ENCODE measurements at places on chromosomes 7 and 10.

GRCh38 chr10:120691625-120692024 is 159.5 kb upstream of the WDR11 start:
- no peak for DNase-seq

DNA sequence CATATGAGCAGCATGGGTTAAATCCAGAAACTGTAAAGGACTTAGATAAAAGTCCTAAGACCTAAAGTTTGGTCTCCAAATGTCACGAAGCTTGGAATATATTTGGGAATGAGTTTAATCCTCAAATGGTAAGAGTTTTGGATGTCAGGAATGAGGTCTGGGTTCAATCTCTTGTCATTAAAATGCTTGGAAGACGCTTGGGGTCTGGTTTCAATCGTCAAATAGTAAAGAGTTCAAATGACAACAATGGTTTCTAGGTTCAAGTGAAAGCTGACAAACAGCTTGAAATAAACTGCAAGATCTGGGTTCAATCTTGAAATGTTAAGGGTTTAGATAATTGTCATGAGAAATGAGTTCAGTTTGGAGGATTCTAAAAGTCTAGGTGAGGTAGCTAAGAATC is 385.5 kb upstream of the HPS1 start:
- no peak for DNase-seq

GRCh38 chr7:92255308-92255707 is 9.5 kb downstream of the ANKIB1 start:
- DNase-seq: no peak

GRCh38 chr7:121633186-121633585 is 237.1 kb upstream of the FAM3C start:
- no peak for DNase-seq

GRCh38 chr10:63899673-63900300 is 378.6 kb downstream of the REEP3 start:
- no peak for DNase-seq

GRCh38 chr10:110268971-110269370 is 35.7 kb downstream of the SMNDC1 start:
- no peak for DNase-seq

GRCh38 chr7:139655305-139655704 is 122.5 kb downstream of the HIPK2 start:
- DNase-seq: no peak

- no peak for DNase-seq
Measured at GRCh38 chr7:69961436-69961835, 363.2 kb downstream of the AUTS2 start.

DNA sequence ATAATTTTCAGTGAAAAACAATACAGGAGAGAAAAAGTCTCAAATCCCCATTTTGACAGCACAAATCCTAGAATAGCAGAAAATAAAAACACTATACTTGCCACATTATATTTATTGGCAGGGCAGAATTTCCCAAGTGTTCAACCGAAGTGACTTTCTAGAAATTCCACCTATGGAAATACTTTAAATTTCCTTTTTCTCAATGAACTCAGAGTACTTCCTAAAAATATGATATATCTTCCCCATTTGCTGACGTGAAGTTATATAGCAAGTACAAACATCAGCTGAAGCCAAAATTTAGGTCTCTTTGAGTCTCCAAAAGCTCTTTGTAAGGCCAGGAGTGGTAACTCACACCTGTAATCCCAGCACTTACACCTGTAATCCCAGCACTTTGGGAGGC is 83.3 kb downstream of the NT5C2 start:
- DNase-seq: no peak

Measured in activated effector memory CD4-positive, alpha-beta T cell treated with Interleukin-2 at 50 U/mL for 16 hours (primary cell).